ENCODE measurements at places on chromosomes 7 and 10.

- no peak for DNase-seq
Measured at GRCh38 chr7:130384841-130385599, 4.7 kb downstream of the CPA1 start.

DNA sequence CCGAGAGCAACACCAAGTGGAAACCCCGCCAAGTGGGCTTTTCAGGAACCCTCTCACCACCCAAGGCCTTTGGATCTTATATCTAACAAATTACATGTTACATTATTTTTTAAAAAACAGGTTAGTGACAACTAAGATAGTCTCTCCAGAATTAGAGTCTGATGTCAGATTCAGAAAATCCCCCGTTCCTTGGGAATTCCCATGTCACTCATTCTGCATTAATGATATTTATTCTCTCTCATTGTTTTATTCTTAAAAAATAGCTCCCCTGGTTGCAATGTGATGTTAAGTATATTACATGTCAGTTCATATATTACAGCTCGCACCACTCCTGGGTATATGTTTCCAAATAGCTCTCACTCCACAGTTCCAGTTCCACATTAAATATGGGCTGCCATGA lies 81.8 kb downstream of the WNT2 start:
- no peak for DNase-seq

DNA sequence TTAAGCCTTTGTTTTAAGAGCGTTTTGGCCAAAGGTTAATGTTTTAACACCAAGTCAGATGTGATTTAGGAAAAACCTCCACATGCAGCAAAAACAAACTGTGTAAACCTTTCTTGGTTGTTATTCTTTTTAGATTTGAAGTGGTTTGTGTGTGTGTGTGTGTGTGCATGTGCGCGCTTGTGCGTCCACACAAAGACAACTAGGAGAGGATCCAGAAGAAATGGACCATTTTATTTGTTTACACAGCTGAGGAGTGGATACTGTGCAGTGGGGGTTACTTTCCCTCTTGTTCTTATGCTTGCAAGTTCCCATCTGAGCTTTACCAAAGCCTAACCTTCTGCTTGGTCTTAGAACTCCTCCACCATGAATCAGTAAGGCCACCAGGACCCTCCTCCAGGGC lies 20.0 kb downstream of the TCF7L2 start:
- DNase-seq: no peak

DNA sequence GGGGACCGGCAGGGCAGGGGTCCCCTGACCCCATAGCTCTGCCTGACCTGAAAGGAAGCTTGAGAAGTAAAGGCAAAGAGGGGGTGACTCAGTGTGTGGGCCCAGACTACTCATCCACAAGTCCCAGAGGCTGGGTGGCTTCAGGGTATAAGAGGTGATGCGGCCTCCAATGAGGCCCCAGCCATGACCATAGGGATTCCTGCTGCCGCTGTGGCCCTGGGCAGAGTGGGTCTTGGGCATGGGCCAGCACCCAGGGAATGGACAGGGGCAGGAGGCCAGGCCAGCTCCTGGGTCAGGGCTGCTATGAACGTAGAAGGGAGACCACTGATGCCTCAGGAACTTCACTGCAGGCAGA lies 64.4 kb upstream of the EBF3 start:
- no peak for DNase-seq
